Stimulated activated CD4-positive, alpha-beta T cell treated with anti-CD3 and anti-CD28 coated beads, Interleukin-4, amount 100 ng/mL, for 1 hour (primary cell): ENCODE measurements at places on chromosomes 6 and 20.

- DNase-seq = no peak
Observed at GRCh38 chr20:32079655-32080109, 27.6 kb downstream of the HCK start.

- DNase-seq = peak; percentile 18
Observed at GRCh38 chr6:26087284-26088115, at the start of gene HFE. TSS of gene HFE (plus strand) at chr6:26087429. CDS start at chr6:26087441, 12 bp downstream.

DNA sequence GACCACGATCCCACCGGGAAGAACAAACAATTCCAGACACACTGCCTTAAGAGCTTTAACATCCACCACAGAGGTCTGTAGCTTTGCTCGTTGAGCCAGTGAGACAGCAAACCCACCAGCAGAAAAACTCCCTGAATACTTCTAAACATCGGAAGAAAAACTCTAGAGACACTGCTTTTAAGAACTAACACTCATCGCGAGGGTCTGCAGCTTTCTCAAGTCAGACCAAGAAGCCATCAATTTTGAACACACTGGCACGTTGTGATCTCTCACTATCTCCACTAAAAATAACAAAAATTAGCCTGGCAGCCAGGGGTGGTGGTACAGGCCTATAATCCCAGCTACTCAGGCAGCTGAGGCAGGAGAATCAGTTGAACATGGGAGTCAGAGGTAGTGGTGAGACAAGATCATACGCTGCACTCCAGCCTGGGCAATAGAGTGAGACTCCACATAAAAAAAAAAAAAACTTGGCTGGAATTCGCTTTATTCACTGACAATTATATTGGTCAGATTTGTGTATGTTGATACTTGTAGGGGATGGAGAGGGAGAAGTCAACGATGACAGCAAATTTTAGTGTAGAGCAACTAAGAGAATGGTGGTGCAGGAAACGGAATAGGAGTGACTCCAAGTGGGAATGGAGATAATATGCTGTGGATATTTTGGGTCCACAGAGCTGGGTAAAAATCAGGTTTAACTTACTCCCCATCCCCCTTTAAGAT lies 860 bp upstream of the TMEM14C start:
- no peak for DNase-seq

- DNase-seq = no peak
Observed at GRCh38 chr6:136826216-136826615, 3.8 kb downstream of the PEX7 start.

- no peak for DNase-seq
Observed at GRCh38 chr20:47973519-47974233, 188.4 kb upstream of the SULF2 start.

DNA sequence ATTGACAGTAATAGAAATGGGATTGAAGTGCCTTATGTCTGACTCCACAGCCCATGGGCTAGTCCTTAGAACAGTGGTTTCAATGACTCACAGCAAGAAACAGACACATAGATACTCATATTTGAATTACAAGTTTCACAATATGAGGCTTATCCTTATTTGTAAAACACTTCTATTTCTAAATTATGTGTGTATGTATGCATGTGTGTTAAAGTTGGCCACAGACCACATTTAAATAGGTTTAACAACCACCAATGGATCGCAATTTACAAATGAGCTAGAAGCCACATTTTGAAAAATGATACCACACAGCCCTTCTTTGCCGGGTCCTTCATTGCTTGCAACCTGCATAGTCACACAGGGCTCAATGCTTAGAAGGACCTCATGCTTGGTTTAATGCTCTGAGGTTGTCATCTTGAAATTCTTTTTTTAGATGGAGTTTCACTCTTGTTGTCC lies 157.8 kb upstream of the PREP start:
- DNase-seq = no peak

DNA sequence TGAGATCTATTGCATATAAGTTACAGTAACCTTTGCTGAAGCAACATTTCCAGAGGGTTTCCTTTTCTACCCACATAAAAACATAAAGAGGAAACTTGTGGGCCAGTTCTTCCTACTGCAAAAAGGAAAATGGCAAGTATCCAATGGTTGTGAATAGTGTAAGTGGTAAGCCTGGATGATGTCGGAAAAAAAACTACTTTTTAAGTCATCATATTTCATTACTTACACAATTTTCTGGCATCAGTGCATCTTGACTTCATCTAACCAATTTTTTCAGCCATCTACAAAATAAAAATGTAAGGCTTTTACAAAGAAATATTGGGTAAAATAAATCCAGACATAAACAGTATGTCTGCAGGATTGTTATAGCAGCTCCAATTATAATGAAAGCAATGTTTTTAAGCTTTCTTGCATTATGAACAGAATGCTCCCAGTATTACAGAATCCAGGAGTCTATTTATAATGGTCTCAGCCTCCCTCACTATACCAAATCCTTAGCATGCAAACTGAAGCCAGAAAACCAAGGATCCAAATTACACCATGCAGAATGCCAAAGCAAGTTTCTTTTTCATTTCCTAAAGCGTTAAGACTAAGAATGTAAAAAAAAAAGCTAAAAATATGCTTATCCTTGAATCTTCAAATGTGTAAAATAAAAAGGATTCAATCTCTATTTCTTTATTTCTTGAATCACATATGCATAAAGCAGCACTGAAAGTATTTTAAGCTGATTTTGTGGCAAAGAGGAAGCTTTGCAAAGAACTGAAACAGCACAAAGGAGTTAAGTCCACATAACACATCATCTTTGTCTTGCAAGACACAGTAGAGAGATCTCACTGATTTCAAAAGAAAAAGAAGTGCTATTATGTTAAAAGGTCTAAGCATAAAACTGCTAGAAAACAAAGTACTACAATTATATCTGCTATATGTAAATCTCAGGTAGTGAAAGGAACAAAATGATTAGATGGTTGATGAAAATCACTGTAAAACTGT lies 126.8 kb upstream of the HMGCLL1 start:
- no peak for DNase-seq

GRCh38 chr6:149545258-149545753 lies 537 bp downstream of the PPIL4 start:
- DNase-seq = peak; percentile 42

- no peak for DNase-seq
Observed at GRCh38 chr6:80126657-80127345, 20.3 kb downstream of the BCKDHB start.

- DNase-seq = no peak
Observed at GRCh38 chr6:18533793-18534192, 146.6 kb downstream of the RNF144B start.

- DNase-seq = no peak
Observed at GRCh38 chr6:72206606-72207005, 320.3 kb downstream of the RIMS1 start.

GRCh38 chr6:110902091-110902490 lies 27.5 kb downstream of the AMD1 start:
- no peak for DNase-seq

GRCh38 chr6:108735310-108736001 lies 112.8 kb upstream of the ARMC2 start:
- no peak for DNase-seq
